ENCODE measurements at places on chromosomes 1 and 21. TPM values are rescaled to one million over a fixed set of nuclear protein-coding genes. Genes with fewer than 3 reads are reported as not detected.

HRNR gene
- not detected for total RNA-seq

PLEKHA6 gene
- 1.6 TPM for total RNA-seq

LCE1D gene
- total RNA-seq, result not detected

GBP7 gene
- total RNA-seq, result not detected

LEPROT gene
- 84.7 TPM for total RNA-seq

IGSF21 gene
- total RNA-seq, result not detected

KRTAP19-3 gene
- total RNA-seq, result not detected

GPR37L1 gene
- total RNA-seq, result under 0.01 TPM

CD5L gene
- not detected for total RNA-seq

MAP3K21 gene
- total RNA-seq, result 0.39 TPM

JAM2 gene
- 0.78 TPM for total RNA-seq

ADAMTS4 gene
- 0.43 TPM for total RNA-seq

S100A6 gene
- total RNA-seq, result 723 TPM

PALMD gene
- total RNA-seq, result 38.3 TPM

RBM11 gene
- total RNA-seq, result 0.13 TPM

RNASEL gene
- 13.9 TPM for total RNA-seq
